ENCODE measurements at places on chromosomes 2 and 18.

DNA sequence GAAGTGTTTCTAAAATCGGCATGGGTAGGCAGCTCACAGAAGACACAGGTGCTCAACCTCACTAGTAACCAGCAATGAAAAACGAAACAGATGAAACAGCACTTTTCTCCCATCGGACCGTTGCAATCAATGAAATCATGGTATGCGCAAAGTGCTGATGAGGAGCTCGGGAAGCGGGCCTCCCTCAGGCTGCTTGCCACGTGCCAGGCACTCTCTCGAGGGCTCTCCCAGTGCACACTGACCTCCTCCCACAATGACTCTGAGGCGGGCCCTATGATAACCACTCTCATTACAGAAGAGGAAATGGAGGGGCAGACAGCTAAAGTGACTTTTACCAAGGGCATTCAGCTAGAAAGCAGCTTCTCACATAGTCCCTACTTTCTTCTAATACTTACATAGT, 3.8 kb upstream of the ANKRD23 start:
- DNase-seq = no peak

DNA sequence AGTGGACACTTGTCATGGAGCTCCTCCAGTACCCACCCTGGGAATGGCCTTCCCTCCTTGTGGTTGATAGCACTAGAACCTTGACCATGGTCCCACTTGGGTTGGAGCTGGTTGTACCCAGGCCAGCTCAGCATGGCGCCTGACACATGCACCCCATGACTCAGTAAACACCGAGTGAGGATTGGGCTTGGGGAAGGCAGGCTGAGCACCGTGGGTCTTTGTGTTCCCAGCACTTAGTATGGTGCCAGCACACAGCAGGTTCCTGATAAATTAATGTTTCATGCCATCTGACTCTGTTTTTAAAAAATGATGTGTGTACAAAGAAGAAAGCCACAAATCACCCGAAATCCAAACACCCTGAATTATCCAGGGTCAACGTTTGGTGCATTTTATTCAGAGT, 69.8 kb downstream of the CIB4 start:
- no peak for DNase-seq

DNA sequence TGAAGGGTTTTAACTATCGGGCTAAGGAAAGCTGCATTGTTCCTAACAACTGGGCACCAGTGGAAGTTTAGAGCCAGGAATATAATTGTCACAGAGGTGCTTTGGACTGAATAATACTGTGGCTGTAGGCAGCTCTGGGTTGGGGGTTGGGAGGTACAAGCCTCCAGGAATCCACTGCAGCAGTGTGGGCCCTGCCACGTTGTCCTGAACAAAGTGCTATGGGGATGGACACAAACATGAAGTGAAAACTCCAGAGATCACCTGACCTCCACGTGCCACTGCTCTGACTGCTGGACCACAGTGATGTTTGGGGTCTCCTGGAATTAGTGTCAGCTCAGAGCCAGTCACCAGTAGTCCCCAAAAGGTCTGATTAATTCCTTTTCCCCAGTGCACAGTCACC, 110.9 kb downstream of the BCL2 start:
- no peak for DNase-seq

DNA sequence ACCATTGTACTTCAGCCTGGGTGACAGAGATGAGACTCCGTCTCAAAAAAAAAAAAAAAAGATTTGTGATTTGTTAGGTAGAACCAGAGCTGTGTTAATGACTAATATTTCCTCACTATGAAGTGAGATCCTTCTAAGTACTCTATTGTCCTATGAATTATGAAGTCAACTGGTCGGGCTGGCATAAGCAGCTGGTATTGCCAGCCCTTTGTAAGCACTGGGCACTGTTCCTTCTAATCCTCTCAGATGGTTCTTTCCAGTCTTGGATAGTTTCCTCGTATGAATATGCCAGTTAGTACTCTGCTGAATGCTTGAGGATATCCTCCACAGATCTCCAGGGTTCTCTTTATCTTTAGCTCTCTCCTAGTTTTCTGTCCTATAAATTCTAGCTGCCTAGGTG, 223.1 kb upstream of the SP5 start:
- peak; percentile 63 for DNase-seq

GRCh38 chr2:159202568-159203071, 83.9 kb downstream of the WDSUB1 start:
- peak; percentile 77 for DNase-seq

GRCh38 chr2:61460163-61460562, 10.7 kb downstream of the USP34 start:
- no peak for DNase-seq

DNA sequence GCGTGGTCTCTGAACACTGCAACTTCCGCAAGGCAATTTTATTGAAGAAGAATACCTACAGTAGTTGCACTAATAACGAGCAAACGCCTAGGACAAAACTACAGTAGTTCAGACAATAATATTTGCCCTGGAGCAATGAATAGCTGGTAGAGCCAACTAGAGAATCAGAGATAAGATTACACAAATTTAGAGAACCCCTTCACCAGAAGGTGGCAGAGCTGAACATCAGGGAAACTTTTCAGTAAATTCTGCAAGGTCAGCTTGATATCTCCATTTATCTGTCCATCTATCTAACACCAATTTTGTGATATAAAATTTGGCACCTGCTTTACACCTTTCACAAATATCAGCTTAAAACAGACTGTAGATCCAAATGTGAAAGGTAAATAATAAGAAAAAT, 43.8 kb downstream of the CDH19 start:
- peak; percentile 83 for DNase-seq

DNA sequence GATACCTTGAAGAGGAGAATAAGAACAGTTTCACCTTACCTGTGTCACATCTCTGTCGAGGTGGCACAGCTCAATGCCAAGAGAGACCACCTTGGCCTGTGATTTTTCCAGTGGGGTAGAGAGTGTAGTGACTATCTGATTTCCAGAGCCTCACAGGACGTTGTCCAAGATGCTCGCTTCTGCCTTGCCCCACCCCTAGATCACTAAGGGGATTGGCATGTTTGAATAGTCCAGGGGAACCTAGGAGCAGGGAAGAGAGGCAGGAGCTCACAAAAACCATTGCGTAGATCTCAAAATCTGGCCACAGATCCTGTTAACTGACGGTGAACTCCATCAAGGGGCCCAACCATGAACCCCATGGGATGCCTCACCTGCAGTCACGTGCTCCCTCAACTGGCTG, 24.2 kb downstream of the TMEM178A start:
- no peak for DNase-seq

DNA sequence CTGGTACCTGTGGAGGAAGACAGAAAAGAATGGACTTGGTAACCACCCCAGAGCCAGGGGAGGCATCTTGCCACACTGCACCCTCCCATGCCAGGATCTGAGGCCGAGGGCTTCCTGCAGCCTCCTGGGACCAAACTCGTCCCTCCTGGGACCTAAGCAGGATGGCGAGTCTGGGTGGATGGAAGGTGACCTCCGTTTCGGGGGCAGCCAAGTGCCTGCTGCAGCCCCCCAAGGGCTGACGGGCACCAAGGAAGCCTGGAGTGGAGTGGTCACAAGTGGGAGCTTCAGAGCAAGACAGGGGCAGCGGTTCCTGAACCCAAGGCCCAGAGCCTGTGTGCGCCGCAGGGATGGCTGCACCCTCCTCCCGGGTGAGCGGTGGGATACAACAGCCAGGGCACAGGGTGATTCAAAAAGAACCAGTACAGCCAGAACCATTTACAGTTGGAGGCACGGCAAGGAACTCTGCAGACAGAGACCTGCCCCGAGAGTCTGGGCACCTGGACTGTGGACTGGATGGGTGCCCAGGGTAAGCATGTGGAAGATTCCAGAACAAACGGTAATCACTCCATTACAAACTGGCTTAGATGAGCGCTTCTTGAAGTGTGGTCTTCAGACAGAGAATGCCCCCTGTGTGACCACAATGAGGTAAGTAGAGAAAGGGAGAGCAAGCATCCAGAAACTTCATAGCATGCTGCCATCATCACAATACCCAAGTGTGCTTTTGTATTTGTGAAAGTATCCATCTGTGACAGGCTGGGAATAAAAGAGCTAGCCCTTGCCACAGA, 12.1 kb downstream of the HS1BP3 start:
- DNase-seq = no peak

- DNase-seq = peak; percentile 75
Measured at GRCh38 chr2:240060977-240061591, 7.8 kb upstream of the OR6B3 start.

GRCh38 chr2:147331790-147332419, 512.9 kb upstream of the ACVR2A start:
- no peak for DNase-seq

- no peak for DNase-seq
Measured at GRCh38 chr2:88668862-88669261, 22.6 kb upstream of the RPIA start.

- no peak for DNase-seq
Measured at GRCh38 chr2:229627728-229628127, 86.6 kb downstream of the DNER start.

DNA sequence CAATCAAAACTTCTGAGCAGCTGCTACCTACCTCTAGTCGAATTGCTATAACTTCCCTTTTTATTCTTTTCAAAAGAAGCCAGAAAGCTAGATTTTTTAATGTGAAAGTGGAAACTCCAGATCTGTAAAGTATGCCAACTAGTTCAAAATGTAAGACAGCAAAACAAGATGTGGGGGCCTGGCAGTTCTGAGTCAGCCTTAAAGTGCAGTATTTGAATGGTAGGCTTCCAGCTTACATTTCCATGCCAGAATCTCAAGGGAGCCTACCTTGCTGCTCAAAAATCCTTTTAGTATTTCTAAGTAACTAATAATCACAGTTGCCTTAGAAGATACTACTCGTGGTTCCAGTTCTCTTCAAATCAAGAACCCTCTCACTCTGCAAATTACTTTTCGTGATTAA, 1288.7 kb downstream of the LRP1B start:
- no peak for DNase-seq
